ENCODE measurements at places on chromosomes 5 and 9.

- DNase-seq = no peak
These were observed 1.3 kb downstream of the UBE2R2 start for GRCh38 chr9:33818167-33818846.

- DNase-seq = no peak
These were observed 714.0 kb downstream of the SEMA5A start for GRCh38 chr5:8831854-8832253.

DNA sequence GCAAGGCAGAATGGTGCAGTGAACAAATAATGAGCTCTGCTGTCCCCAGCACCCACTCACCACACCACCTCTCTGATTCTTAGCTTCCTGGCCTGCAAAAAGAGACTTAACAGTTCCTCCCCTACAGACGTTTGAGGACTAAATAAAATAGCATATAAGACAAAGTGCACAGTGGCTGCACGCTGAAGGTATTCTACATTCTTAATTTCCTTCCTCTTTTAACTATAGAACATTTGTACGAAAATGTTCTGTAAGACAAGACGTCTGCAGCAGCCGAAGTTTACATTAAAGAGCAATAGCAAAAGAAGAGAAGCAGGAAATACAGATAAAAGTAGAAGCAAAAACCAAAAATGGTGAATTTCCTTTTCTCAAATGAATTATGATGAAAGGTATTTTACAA, 15.7 kb downstream of the FBN2 start:
- DNase-seq = no peak

DNA sequence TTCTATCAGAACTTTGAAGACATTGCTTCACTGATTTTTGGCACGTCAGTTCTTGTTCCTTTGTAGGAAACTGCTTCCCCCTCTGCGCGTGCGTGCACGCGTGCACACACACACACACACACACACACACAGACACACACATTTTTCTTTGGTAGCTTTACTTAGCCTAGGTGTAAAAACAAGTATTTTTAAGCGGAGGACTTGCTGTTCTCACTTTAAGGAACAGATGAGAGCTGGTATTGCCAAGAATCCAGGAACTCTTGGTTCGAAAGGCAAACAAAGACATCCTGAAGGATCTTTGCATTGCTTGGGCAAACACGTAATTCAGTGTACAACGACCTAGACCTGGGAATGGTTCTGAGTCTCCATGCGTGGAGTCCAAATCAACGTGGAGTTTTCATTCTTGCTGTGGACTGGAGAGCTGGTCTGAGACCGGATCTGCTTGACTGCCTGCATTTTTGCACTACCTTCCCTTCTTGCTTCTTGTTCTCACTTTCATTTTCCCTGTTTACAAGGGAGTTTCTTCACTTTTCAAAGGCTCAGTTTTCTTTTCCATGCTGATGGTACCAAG, 8.2 kb downstream of the TMEM268 start:
- DNase-seq = no peak

GRCh38 chr9:108743901-108744371, 111.8 kb downstream of the ACTL7B start:
- DNase-seq = no peak

- no peak for DNase-seq
These were observed 138.4 kb upstream of the RPS23 start for GRCh38 chr5:82416512-82416911.

- peak; percentile 31 for DNase-seq
These were observed 25.9 kb upstream of the IDNK start for GRCh38 chr9:83596899-83597504.

DNA sequence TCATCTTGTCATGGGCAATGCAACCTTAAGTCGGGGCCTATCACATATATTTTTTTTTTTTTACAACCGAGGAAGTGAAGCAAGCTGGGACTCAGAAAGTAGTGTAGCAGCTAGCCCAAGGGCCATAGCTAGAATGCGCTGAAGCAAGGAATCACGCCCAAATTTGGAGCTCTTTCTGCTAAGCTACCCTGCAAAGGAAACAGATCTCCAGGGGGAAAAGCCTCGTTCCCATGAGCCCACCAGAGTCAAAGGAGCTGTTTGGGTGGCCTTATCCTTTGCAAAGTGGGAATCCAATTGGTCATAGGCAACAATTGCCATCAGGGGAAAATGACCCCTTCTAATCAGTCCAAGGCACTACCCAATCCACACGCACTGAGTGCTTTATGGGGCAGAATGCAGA, 390.4 kb downstream of the EBF1 start:
- no peak for DNase-seq

- DNase-seq = peak; percentile 71
These were observed 181.7 kb upstream of the SLC30A5 start for GRCh38 chr5:68911840-68912690.

- no peak for DNase-seq
These were observed 12.0 kb downstream of the ZNF622 start for GRCh38 chr5:16453609-16454008.

DNA sequence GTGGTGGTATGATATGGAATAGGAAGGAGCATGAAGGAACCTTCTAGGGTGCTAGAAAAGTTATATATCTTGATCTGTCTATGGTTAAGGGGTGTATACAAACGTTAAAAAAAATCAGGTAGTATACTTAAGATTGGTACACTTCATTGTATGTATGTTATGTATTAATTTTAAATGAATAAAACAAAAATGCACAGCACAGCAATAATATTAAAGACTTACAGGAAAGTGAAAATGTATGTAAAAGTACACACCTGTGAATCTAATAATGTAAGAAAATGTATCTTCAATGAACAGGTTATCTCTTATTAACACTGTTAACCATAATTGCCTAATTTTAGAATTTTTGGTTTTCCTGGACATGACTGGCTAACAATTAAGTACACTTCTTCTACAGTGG, 77.2 kb downstream of the HMGCR start:
- no peak for DNase-seq

GRCh38 chr9:14433351-14434157, 119.6 kb upstream of the NFIB start:
- DNase-seq = no peak

- DNase-seq = no peak
These were observed 77.0 kb upstream of the FER start for GRCh38 chr5:108670591-108671289.

DNA sequence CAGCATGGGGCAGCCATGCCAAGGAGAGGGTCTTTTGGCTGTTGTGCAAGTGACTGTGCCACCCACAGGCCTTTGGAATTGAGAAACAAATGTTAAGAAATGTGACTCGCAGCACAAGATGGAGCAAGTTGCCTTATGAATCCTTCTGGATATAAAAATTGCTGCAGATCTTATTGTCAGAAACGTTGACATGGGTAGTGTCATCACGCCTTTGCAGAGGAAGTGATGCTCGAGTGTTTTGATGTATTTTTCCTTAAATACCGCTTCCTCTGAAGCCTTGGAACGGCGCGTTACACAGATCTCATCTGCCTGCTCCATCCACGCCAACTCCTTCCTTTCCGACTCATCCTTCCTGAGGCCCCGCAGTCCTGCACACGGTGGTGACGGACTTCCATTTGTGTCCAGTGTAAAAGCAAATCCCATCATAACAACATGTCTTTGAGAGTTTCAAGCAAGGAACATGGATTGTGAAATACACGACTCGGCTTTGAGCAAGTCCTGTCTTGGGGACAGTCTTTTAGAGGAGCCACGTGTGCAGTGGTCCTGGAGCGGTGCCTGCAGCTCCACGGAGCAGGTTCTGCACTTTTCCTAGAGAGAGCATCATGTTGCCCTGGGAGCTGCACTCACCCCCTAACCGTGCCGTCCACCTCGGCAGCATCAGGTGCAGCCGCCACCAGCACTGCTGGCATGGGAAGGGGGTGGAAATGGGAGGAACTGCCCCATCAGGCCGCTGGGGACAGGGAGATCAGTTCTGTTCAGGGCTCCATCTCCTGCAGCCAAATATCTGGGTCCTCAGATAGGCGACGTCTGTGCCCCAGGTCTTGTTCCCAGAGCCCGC, 15.1 kb downstream of the ROPN1L start:
- DNase-seq = no peak

DNA sequence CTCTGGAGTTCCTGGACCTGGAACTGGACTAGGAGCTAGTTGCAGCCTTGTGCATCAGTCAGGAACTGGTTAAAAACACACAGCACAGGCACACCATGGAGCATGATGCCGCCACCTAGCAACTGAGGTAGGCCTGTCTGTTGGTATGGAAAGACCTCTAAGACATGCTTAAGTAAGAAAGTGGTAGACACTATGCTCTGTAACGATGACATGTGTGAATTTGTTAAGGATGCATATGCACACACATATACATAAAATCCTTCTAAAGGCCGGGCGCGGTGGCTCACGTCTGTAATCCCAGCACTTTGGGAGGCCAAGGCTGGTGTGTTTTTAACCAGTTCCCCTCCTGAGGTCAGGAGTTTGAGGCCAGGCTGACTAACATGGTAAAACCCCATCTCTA, 136.9 kb upstream of the RASEF start:
- no peak for DNase-seq

DNA sequence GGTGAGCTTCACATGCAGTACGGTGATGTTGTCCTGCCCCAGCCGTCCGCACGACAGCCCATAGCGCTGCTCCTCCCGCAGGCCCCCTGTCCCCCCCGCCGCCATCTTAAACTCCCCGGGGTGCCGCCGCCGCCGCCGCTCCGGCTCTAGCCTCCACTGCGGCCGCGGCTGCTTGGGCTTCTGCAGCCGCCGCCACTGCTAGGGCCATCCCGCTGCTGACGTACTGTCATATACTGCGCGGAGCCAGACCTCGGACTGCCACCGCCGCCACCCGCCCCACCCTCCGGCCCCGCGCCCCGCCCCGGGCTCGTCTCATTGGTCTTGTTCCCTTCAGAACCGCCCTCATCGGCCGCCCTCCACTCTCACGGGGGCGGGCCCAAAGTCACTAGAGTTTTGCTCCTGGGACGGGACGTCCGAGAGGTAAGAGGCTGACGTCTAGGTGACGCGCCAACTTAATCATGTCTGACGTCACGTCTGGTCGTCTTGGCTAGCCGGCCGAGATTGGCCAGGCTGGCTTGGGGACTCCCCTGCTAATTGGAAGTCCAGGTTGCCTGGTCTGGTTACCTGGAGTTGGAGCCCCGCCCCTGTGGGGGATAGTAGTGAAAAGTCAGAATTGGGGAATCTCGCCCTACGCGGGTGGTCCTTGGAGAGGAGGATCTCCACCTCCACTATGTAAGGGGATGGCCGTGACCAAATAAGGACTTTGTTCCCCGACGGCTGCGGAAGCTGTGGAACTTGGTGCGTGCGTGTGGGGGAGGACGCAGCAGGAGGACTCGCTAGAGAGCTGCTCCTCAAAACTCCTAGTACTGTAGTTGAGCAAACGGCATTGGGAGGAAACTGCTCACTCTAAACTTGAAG, at the start of gene ELL2:
Gene ELL2, minus strand, starts transcription at position 235 of the 858 bp plus-strand sequence. Its CDS starts 130 bp downstream, at position 105.
- peak; percentile 98 for DNase-seq

GRCh38 chr9:132880324-132880661, 1.6 kb downstream of the SPACA9 start:
- no peak for DNase-seq

DNA sequence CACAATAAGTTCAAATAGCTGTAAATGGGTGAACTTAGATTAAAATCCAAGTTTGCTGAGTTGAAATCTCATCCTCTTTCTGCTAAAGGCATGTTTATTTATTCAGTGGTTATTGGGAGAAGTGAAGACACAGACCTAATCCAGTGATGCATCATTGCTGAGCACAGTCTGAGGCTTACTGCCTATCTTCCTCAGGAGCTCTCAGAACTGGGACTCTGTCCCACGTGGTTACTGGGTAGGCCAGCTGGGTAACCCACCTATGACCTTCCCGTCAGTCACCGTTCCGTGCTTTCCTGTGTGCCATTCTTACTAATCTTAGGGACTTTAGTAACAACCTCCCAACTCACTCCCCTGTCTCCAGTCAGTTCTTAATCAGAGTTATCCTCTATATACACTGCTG, 226.8 kb upstream of the ATP10B start:
- DNase-seq = no peak

GRCh38 chr9:128886211-128886891, 4.4 kb downstream of the LRRC8A start:
- peak; percentile 47 for DNase-seq

DNA sequence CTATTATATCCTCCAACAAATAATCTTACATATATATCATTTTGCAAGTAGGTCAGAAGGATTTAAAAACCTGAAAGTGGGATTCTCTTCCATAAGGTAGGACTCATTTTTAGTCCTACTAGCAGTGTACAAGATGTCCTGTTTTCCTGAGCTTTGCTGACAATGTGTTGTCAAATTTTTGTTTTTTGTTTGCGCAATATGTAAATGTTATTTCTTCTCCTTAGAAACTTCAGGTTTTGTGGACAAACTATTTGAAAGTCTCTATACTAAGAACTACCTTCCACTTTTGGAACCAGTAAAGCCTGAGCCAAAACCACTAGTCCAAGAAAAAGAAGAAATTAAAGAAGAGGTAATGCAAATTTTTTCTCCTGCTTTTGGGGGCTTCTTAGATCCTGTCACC, 19.8 kb downstream of the RBM27 start:
- no peak for DNase-seq

DNA sequence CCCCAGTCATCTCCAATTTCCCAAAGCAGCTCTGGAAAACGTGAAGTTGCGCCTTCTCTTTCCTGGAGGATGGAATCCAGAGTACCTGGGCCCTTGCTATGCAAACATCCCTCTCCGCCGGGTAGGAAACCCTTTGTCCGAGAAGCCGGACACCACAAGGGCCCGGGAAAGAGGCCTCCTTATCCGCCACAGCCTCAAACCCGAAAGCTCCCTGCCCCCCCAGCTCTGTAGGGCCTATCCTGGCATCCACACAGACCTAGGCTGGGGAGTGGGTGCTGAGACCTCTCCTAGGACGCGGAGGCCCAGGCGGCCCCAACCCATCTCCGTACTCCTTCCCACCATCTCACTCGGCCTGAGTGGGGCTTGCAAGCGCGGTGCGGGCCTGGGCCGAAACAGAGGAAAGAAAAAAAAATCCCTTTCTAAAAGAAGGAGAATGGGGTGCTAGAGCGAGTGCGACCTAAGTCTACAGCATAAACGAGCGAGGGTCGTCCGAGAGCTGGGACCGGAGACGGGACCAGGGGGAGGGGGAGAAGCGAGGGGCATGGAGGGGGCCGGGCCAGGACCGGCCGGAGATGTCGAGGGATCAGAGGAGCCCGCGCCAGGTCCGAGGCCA, 624 bp downstream of the FBXW11 start:
- peak; percentile 64 for DNase-seq

- no peak for DNase-seq
These were observed 27.7 kb upstream of the NSMF start for GRCh38 chr9:137486545-137487453.

GRCh38 chr5:169344629-169345028, 43.7 kb upstream of the SLIT3 start:
- DNase-seq = peak; percentile 74

DNA sequence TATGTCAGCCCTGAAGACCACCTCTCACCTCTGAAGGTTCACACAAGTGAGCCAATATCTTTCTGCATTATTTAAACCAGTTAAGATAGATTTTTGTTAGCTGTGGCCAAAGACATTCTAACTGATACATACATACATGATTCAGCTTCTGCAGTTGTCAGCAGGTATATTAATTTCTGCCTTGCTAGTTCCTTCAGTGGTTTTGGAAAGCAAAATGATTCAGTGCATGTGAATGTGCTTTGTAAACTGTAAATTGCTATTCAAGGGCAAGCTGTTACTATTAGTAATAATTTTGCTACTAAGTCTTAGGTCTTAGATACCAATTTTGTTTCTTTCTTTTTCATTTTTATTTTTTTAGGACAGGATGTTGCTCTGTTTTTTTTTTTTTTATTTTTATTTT, 89.2 kb upstream of the ERBIN start:
- no peak for DNase-seq

GRCh38 chr5:25618821-25619220, 974.0 kb upstream of the CDH10 start:
- DNase-seq = no peak

Data from SJSA1 (cell line).